ENCODE measurements at places on chromosomes 7 and 10.

DNA sequence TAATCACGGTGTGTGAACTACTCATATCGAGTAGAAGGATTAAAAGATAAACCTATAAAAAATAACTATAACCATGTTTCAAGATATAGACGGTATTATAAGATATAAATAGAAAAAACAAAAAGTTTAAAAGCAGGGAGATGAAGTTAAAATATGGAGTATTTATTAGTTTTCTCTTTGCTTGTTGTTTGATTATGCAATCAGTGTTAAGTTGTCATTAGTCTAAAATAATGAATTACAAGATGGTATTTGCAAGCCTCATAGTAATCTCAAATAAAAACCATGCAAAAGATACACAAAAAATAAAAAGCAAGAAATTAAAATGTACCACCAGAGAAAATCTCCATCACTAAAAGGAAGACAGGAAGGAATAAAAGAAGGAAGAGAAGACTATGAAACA is 83.3 kb downstream of the TES start:
- no peak for DNase-seq

GRCh38 chr10:35172574-35172973 is 45.9 kb downstream of the CREM start:
- no peak for DNase-seq

- DNase-seq: no peak
Observed at GRCh38 chr10:125770844-125771243, 4.8 kb downstream of the MMP21 start.

DNA sequence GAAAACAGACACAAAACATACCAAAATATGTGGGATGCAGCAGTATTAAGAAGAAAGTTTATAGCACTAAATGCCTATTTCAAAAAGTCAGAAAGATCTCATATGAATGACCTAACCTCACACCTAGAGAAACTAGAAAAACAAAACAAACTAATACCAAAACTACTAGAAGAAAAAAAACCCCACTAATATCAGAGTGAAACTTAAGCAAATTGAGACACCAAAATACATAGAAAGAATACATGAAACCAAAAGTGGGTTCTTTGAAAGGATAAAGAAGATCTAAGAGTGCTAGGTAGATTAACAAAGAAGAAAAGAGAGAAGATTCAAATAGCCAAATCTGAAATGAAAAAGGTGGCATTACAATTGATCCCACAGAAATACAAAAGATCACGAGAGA is 494.1 kb downstream of the SH2D4B start:
- no peak for DNase-seq

- DNase-seq: no peak
Observed at GRCh38 chr7:47258798-47259197, 323.1 kb downstream of the TNS3 start.

GRCh38 chr7:43588477-43589132 is 5.7 kb downstream of the STK17A start:
- DNase-seq: no peak

- DNase-seq: peak; percentile 58
Observed at GRCh38 chr7:26912338-26912737, 47.9 kb upstream of the SKAP2 start.

- DNase-seq: no peak
Observed at GRCh38 chr7:80263821-80264220, 129.2 kb downstream of the GNAI1 start.

DNA sequence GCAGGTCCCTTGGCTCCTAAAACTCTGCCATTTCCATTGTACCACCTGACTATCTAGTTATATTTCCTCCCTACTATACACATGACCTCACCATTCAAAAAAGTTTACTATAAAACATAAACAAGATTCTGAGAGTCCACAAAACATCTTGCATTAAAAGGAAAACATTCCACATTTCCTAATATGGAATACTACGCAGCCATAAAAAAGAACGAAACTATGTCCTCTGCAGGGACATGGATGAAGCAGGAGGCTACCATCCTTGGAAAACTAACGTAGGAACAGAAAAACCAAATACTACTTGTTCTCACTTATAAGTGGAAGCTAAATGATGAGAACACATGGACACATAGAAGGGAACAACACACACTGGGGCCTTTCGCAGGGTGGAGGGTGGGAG is 48.3 kb downstream of the SVIL start:
- DNase-seq: no peak

DNA sequence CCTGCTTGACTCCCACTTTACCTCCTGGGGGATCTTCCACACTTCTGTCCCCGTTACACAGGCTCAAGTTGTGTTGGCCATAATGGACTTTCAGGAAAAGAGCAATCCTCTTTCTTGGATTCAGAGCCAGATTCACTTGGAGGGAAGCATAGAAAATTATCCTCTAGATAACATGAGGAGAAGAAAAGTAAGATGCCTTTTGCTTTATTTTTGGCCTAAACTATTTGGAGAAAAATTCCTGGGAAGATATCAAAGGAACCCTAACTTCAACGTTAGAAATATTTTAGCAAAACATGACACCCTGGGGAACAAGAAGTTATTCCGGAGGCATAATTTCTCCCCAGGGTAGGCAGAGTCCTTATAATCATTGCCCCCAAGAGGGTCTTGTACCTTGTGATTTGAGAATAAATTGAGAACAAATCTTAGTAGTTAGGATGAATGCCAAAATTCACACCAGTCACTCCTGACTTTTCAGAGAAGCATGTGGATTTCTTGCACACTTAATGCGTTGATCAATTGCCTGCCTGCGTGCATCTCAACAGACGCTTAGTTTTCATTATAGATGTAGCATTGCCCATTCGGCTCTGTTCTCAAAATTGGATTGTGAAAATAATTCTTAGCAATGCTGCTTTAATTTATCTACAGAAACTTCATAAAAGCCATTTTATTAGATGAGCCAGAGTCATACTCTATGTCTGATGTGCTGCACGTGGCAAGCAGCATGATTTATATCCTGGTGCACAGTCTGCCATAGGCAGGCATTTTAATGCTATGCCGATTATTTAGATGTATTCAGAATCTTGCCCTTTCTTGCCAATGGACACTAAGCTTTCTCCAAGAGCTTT is 224.4 kb downstream of the C7orf25 start:
- no peak for DNase-seq

DNA sequence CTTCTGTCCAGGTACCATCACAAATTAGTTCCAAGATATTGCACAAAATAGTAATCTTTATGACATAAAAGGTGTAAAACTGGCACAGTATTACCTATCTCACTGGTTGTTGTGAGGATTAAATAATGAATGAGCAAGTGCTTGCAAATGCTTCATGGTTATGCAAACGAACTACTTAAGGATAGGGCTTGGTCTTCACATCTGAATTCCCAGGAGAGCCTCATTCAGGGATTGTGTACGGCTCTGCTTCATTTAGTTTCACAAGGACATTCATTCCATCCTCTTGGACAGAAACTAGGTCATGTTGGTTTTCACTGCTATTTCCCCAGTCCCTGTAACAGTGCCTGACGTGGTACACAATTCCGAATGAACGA is 12.1 kb downstream of the ABCA13 start:
- no peak for DNase-seq

DNA sequence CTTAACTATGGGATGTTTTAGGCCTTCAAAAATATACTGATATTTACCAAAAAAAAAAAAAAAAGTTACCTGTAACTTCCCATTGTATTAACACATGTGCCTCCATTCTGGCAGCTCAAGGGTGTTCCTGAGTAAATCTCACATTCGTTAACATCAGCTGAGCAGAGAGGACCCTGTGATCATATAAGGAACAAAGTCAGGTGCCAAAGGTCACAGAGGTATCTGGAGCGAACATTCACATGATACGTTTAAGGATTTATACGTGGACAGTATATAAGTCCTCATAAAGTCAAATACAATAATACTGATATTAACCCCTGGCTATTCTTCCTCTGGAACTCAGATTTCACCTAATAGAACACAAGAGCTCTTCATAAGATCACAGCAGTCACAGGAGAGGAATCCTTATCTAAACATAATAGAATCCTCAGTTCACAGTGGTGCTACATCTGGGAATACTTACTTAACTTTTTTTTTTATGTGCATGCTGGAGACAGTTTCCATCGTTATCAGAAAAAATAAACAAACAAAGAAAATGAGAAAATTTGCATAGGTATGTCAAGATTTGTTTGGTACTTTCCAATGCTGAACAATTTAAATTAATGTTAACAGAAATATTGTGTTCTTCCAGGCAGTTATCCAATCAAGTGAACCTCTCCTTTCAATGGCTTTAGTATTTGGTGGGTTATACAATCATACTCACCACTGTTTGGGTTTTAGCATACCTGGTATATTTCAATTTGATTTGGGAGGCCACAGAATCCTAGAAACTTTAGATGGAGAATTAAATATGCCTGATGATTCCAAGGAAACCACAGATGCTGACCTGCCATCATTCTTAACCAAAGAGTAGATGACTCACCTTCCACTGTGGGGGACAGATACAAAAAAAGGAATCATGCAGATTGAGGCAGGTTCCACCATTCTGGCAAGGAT is 6.6 kb downstream of the CUBN start:
- no peak for DNase-seq

DNA sequence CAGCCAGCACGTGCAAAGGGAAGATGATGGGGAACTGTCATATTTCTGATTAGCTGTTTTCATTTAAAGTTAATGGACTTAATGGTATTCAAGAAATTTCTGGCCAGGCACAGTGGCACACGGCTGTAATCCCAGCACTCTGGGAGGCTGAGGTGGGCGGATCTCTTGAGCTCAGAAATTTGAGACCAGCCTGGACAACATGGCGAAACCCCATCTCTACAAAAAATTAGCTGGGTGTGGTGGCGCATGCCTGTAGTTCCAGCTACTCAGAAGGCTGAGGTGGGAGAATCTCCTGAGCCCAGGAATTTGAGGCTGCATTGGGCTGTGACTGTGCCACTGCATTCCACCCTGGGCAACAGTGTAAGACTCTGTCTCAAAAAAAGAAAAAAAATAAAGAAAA is 18.7 kb downstream of the STN1 start:
- no peak for DNase-seq

GRCh38 chr7:75565132-75565837 is 73.2 kb downstream of the SPDYE5 start:
- peak; percentile 84 for DNase-seq

DNA sequence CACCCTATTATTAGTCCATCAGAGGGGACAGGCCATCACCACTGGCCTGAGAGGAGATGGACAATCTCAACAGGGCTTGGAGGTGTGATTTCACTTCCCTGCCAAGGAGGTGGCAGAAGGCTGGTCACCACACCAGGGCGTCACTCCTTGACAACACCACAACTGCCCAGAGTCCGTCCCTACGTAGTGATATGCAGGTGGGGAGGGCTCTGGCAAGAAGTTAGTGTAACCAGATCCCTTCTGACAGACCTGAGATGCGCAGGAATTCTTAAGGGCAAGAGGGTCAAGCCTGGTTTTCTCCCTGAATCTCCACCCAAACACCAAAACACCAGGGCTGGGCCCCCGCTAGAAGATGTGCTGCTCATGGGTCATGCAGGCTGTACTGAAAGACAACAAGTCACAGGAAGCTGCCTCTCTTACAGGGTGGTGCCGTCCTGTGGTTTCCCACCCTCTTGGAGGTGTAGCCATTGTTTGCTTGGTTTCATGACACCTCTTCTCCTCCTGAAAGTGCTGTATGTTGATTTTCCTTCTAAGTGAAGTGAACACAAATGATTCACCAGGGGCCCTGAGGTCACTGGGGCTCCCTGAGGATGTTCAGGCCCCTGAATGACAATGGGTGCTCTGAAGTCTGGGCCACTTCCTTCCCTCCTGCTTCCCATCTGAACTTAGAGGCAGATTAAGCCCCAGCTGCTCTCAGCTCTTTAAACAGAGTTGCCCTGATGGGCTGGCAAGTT is 27.1 kb downstream of the ATXN7L1 start:
- no peak for DNase-seq

DNA sequence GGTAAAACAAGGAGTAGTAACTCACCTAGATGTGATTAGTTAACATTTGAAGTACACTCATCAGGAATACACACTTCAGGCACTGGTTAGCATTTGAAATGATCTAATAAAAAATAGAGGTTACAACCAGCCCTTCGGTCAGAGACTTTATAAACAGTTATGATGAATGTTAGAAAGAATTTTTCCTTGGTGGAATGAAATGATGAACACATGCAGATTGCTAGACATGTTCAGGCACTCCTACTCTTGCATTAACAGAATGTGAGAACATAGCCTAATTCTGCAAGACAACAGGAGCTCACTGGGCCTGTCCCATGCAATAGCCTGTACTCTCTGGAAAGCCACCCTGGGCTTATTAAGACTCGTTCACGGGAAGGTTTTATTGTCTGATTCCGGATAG is 47.3 kb upstream of the TECTB start:
- no peak for DNase-seq

DNA sequence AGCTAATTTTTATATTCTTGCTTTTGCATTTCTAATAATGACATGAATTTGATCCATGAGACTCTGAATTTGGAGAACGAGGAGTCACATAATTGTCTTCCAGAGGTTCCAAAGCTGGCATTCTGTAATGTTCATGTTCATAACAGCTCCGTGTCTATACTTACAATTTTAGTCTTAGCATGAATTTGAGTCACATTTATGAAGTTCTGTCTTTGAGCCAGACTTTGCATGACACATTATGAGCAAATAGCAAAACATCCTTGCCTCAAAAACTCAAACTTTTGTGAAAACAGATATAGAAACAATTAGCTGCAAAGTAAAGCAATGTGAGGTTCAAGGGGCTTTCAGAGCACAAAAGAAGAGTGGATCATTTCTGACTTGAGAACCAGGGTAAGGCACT is 44.5 kb upstream of the CAV2 start:
- DNase-seq: no peak

DNA sequence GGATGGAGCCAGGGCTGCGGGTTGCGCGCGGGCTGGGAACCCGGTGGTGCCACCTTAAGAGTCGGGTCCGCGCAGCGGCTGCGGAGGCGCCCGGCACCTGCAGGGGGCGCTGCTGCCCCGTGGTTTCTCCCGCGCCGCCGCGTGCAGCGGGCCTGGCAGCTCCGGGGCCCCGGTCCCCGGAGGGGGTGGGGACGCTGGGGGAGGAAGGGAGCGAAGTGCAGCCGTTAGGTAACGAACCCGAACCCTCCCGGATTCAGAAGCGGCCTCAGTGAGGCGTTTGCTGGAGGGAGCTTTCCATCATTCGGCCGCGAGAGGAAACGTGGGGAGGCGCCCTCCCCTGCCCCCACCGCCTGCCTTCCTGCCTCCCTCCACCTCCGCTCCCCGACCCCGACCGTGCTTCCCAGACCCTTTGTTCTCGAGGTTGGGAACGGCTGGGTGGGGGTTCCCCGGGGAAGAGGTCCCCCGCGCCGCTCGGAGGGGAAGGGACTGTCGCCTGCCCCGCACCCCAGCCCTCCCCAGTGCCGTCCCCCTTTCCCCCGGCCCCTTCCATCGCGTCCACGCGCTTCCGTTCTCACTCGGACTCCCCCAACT is 29.6 kb downstream of the SKIDA1 start:
- DNase-seq: peak; percentile 44

DNA sequence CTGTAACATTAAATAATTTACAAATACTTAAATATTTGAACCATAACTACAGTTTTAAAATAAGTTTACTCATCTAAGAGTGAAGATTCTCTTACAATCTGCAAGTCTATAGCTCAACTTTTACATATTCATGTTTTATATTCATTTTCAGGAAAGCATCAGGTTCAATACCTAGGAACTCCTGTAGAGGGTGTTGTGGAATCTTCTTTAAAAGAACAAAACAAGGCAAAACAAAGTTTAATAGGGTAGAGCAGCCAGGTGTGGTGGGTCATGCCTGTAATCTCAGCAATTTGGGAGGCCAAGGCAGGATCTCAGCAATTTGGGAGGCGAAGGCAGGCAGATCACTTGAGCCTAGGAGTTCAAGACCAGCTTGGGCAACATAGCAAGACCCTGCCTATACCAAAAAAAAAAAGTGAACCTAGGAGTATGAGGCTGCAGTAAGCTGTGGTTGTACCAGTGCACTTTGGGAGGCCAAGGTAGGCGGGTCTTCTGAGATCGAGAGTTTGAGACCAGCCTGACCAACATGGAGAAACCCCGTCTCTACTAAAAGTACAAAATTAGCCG is 45.1 kb downstream of the ST8SIA6 start:
- no peak for DNase-seq
